ENCODE measurements at places on chromosomes 5 and 9.

- no peak for DNase-seq
These were observed 401.3 kb upstream of the DAB2 start for GRCh38 chr5:39826051-39826450.

DNA sequence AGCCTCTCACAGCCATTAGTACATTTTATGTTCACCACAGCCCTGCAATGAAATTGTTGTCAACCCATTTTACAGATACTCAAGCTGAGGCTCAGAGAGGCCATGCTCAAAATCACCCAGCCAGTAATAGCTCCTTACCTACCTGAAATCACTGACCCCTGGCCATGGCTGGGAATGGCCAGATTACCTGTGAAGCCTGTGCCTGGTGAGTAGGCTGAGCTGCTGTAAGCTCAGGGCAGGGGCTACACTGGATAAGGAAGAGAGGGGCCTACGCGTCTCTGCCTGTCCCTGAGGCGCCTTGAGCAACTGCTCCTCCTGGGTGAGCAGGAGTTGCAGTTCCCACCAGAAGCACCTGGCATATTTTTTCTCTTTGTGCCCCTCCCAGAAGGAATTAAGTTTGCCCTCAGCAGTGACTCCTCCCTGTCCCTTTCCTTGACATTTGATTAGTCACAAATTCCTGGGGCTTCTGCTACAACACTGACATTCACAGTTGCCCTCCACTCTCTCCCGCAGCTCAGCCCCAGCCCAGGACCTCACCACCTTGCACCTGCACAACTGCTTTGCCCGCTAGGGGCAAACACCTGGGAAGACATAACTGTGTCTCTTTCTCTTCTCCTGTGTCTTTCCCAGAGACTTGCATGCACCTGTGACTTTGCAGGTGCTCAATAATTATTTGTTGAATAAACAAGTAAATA is 5.7 kb downstream of the CLTB start:
- no peak for DNase-seq

- DNase-seq, result no peak
These were observed 40.0 kb downstream of the ADAMTS19 start for GRCh38 chr5:129500101-129500500.

DNA sequence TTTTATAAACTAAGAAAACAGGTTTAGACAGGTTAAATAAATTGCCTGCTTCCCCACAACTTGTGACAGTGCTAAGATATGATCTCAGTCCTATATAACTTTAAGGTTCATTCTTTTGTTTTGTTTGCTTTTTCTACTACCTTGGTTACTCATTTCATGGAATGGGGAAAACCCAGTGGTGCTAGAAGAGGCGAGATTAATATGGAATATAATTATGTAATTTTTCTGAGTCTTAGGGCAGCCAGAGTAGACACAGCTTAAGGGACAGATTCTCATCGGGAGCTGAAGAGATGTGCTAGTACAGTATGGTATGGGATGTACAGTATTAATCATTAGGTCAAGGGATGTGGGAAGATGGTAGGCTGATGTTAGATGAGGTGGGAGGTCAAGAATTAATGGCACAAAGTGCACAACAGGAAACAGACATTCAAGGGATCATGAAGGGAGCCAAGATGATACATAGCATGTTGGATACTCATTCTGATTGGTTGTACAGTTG is 6.2 kb downstream of the TRIM32 start:
- peak; percentile 30 for DNase-seq

DNA sequence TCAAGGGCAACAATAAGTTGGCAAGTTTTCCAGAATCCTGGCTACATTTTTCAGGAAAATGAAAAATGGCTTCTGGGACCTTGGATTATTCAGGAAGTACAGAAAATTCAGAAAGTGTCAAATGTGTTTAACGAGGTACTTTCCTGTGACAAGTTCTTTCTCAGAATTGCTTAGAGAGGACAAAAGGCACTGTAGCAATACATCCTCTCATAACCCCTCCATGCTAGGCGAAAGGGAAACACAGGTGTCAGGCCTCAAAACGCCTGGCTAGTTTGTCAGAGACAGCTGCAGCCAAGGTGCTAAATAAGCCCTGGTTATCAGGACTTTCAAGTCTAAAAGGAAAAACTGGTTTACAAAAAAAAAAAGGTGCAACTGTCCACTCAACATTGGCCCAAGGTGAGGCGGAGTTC is 115.2 kb downstream of the GNAQ start:
- no peak for DNase-seq

GRCh38 chr5:25544652-25545249 is 900.0 kb upstream of the CDH10 start:
- peak; percentile 58 for DNase-seq

DNA sequence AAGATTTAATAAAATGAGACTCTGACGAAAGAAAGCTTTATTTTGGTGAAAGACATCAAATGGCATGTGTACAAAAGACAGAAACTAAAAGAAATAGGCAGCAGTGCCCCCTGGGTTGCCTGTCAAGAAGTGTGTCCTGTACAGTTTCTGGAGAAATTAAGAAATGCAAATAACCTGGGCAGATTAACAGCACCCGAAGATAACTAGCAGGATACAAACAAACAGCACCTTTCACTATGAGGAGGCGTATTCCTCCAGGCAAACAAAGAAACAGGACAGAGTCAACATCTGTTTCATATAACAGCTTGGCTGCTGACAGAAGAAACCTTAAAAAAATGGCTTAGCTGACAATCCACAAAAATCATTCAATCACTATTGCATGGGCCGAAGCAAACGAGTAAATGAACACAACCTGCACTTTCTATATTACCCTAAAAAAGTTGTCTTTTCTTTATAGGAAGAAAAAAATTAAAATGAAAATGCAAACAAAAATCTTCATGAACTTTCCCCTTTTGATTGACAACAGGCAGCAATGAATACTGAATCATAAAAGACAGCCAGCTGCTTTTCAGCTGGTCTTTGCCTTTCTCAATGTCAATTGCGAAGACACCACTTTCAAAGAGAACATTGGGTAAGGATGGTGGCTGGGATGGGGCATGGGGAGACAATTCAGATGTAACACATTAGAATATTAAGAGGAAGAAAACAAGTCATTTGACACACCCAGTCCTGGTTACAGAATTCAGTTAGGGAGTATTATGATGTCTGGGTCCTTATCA is 162.1 kb downstream of the ARL15 start:
- no peak for DNase-seq
